NCI-H1417 treated with DMSO at 0.1 percent for 48 hours (cell line): ENCODE measurements at places on chromosomes 6 and 20.

- DNase-seq, result no peak
Measured at GRCh38 chr6:43995137-43995536, 132.1 kb downstream of the MRPL14 start.

DNA sequence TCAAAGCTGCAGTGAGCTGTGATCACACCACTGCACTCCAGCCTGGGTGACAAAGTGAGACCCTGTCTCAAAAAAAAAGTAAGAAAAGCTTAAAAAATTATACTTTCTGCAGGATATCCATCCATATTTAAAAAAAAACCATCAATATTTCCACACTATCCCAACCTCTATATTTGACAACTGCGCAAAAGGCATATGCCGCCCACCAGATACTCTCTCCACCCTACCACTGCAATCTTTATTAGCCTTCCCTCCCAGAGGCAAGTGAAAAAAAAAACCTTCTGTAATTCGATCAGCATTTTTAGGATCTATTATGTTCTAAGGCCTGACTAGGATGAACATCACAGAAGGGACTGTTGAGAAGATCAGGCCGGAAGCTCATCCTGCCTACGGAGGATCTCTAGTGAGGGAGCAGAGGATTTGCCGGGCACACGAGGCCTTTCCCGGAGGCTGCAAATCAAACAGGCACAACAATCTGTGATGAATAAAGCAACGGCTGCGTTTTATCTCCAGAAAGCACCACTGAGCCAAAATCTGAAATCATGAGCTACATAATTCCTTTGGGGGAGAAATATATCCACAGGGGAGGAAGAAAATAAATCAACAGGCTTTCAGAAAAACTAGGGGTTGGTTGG lies 65.9 kb downstream of the GFOD1 start:
- DNase-seq, result no peak

DNA sequence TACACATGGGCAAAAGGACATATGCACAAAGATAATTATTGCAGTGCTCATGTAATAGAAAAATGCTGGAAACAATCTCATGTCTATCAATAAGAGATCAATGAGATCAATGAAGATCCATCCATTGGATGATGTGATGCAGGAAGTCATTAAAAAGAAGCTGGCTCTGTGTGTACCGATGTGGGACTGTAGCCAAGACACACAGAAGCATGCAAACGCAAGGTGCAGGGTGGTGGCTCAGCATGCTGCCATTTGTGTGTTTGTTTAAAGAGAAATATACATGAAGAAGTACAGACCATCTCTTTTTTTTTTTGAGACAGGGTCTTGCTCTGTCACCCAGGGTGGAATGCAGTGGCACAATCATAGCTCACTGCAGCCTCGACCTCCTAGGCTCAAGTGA lies 33.1 kb upstream of the KCNB1 start:
- no peak for DNase-seq

GRCh38 chr20:50704971-50705370 lies 13.6 kb upstream of the RIPOR3 start:
- DNase-seq, result no peak

GRCh38 chr6:169996378-169997051 lies 245.1 kb downstream of the ERMARD start:
- no peak for DNase-seq

DNA sequence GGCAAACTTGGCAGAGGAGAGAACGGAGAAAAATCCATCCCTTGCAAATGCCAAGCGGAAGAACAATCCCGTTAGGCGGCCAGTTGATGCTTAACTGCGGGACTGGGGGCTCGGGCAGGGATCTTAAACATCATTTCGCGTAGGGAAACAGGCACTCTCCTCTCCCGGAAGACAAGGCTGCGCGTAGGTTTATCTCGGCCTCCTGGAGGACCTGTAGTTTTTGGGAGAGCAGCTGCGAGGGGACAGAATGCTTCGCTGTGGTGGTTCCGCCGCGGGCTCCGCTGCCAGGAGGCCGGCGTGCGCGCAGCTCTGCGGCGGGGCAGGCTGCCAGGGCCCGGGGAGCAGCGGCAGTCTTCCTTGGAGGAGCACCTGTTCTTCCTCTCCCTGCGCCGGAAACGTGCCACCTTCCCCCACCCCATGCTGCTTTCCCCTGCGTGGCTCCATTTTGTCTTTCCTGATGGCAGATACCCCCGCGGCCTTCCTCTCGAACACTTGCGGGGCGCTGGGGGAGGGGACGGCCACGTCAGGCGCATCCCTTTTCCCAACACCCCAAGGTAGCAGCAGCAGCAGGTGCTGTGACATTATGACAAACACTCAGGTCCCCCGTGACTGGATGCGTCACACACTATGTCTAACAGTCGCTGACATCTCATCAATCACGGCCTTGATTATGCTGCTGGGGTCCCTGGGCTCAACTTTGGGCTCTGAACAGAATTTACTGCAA lies 230.7 kb upstream of the BTBD3 start:
- DNase-seq, result peak; percentile 84

DNA sequence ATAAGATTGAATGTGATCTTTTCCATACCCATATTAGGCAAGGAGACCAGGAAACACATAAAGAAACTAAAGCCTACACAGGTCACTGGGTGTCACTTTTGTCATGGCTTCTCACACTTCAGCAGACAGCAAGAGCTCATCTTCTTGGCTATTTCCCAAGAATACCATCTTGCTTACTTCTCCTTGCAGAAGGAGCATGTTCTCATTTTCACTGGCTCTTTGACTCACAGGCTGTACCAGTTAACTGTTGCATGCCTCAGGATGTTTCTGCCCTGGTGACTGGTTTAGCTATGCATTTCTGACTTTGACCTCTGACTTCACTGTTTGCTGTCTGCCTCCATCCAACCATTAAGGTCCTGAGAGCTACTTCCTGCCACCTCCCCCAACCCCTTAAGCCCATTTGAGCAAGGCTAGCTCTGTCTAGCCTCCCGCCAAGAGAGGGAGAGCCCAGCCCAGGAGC lies 40.3 kb upstream of the OGFRL1 start:
- no peak for DNase-seq

GRCh38 chr20:46324960-46325703 lies 16.8 kb upstream of the CDH22 start:
- DNase-seq, result no peak

DNA sequence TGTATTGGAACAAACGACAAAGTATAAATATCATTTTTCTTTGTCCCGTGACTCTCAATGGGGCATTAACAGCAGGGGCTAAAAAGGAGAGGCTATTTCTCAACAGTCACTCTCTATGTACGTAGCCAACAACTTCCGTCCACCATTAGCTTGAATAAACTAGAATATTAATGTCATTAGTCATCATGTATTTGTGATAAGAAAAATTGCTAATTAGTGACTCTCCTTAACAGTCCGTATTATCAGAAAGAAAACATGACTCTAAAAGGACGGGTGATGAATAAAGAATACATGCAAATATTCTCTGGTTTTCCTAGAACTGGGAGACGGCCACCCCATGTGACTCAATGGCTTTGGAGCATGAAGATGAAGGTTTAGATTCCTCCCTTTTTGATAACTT lies 18.6 kb downstream of the VIP start:
- no peak for DNase-seq

GRCh38 chr6:133033263-133033662 lies 207.9 kb upstream of the EYA4 start:
- no peak for DNase-seq

DNA sequence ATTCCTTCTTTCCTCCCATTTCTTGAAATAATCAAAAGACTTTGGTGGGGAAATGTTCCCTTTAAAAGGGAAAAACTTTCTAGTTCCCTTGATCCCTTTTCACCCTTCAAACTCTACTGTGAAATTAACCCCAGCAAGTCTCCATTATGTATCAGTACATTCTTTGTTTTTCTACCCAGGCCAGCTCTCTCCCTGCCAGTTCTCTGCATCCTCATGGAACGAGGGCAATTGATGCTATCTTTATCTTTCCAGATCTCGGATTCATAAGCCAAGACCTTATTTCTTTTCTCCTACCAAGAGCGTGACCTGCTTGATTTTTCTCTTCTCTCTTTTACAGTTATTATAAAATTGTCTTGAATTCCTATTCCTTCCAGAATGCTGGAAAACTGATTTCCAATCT lies 75.8 kb downstream of the ADGRB3 start:
- no peak for DNase-seq

- DNase-seq, result no peak
Measured at GRCh38 chr6:38982470-38982869, 66.1 kb upstream of the GLP1R start.

DNA sequence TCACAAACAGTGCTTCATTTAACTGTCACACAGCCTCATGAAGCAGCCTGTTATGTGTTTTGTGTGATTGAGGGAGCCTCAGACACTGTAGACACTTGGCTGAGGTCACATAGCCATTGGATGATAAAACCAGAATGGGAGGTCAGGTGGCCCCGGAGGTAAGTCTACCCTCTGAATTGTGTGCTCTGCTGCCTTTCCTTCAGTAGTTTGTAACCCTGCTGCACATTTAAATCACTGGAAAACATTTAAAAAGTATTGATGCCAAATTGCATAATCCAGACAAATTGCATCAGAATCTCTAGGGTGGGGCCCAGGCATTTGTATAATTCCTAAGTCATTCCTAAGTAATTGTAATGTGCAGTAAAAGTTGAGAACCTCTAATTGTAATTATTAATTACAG lies 85.2 kb upstream of the ECI2 start:
- no peak for DNase-seq

- DNase-seq, result no peak
Measured at GRCh38 chr6:167399599-167399998, 74.7 kb downstream of the TTLL2 start.
